Tibial nerve (tissue), 4 donors: ENCODE measurements at places on chromosomes 4 and X.
A peak's percentile ranks its signal among the peaks of the same experiment; 100 is the strongest.

GRCh38 chrX:135384161-135384836 lies 37.4 kb upstream of the SMIM10L2A start:
- DNase-seq, result no peak

GRCh38 chr4:1030031-1030430 lies 18.6 kb downstream of the FGFRL1 start:
- no peak for DNase-seq

GRCh38 chrX:116285501-116285900 lies 115.0 kb downstream of the AGTR2 start:
- no peak for DNase-seq

DNA sequence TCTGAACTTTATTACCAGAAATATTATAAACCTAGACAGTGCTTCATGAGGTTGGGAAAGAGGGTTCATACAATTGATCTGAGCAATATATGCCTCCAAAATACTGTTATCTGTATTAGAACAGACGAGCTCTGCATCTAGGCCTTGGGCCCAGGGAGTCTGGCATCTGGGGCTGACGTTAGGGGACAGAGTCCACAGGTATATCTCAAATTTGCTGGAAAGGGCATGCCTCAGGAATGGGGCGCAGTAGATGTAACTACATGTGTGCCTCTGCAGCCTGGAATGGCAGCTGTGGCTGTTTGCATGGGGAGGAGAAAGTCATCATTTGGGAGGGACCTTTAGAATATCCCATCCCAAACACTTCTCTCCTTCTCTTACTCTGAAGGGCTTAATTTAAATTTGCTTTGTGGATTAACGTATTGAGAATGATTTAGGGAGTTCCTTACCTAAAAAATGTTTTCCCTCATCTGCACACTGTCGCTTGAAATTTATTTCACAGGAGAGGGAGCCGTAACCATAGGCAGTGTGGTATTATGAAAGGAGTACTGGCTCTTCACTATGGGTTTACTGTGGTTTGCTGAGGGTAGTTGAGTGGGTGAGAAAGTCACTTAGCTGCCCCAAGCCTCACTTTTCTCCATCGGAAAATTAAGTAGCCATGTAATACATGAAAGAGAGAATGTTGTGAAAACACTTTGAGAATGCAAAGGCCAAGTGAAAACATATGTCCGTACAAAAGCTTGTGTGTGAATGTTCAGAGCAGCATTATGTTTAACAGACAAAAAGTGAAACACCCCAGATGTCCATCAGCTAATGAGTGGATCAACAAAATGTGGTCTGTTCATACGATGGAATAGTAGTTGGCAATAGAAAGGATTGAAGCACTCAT lies 5.9 kb downstream of the ADD1 start:
- no peak for DNase-seq

- peak; percentile 21 for DNase-seq
These were observed 52.4 kb upstream of the TMEM33 start for GRCh38 chr4:41882625-41883347.

GRCh38 chr4:81509191-81509590 lies 37.5 kb upstream of the RASGEF1B start:
- DNase-seq, result no peak

DNA sequence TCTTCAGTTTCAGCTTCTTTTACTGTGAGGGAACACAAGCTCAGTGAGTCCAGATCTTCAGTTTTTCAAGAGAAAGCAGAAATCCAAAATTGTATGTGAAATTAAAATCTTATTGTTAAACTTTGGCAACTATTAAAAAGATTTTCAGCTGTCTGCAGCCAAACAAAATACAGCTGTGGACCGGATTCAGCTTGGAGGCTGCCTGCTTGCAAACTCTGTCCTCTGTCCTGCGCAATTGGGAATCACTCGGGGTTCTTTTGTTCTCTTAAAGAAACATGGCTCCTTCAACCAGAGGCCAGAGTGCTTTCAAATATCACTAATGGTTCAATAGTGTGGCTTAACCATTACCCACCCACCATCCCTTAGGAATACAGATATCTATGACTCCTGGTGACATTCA lies 201.2 kb downstream of the CHIC2 start:
- DNase-seq, result peak; percentile 34

DNA sequence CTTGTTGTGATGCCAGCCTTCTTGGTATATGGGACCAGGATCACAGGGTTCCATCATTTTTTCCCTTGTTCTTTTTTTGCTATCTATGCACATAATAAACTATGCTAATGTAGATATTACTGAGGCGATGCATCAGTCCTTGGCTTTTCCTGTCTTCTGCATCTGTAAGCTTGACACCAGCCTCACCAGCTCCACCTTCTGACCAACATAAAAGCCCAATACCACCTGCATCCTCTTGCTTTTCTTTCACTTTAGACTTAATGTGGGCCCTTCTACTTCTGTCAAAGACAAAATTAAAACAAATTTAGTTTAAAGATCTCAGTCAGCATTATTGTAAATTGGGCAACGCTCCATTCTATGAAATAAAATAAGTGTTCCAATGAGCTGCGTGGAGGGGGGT lies 1718.8 kb upstream of the PCDH10 start:
- DNase-seq, result no peak

GRCh38 chr4:108885211-108885610 lies 122.4 kb upstream of the ETNPPL start:
- DNase-seq, result no peak

- DNase-seq, result no peak
These were observed 96.0 kb downstream of the RASGEF1B start for GRCh38 chr4:81375745-81376144.

DNA sequence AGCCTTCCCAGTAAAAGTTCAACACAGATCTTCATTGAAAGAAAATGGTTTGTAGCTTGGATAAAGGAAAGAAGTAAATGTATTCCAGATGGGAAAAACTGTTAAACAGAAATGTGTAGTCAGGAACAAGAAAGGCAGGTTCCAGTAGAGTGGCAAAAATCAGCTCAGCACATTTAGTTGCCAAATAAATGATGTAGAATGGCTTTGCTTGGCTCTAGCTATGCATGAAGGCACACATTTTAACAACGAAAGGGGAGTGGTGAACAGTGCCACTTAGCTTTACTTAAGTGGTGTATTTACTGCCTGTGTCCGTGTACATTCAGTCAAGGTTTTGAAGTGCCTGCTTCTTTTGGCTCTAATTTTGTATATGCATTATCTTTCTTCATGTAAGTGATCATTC lies 644.5 kb upstream of the ATOH1 start:
- no peak for DNase-seq

DNA sequence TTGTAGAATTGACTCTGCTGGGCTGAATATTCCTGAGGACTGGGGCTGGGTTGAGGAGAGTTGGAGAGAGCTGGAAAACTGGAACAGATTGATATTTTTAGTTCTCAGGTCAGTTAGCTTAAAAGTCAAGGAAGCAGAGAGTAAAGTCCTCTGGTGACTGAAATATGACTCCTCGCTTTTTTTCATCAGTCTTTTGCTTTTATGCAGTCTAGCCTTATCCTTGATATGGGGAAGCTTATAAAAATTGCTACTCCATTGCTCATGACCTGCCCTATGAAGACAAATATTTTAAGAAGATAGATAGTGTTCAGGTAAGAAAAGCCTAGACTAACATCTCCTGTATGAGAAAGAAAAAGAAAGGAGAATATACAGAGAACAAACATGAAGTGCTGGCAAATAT lies 152.7 kb downstream of the C4orf33 start:
- no peak for DNase-seq

- no peak for DNase-seq
These were observed 55.0 kb downstream of the MRPL1 start for GRCh38 chr4:77917601-77918000.

GRCh38 chrX:99973572-99974226 lies 436.4 kb downstream of the PCDH19 start:
- no peak for DNase-seq
